ENCODE measurements at places on chromosomes 3 and 15.

GRCh38 chr15:59313641-59314332 lies 58.9 kb downstream of the MYO1E start:
- DNase-seq, result no peak

DNA sequence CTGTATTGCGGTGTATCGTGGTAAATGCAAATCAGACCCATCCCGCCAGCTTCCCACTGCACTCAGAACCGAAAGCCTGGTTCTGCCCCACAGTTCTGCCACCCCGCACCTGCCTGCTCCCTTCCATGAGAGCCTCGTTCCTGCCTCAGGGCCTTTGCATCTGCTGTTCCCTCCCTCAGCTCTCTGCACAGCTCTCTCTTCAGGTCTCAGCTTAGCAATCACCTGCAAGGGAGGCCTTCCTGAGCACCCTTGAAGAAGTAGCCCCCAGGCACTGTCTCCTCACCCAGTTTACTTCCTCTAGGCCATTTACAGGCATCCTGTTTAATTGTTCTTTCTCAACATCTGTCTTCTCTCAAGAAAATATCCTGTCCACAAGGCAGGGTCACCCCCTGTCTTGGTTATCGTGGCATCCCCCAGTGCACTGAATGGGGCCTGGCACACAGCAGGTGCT lies 13.3 kb upstream of the IQSEC1 start:
- no peak for DNase-seq

GRCh38 chr3:142523921-142524566 lies 54.5 kb downstream of the ATR start:
- DNase-seq, result no peak

DNA sequence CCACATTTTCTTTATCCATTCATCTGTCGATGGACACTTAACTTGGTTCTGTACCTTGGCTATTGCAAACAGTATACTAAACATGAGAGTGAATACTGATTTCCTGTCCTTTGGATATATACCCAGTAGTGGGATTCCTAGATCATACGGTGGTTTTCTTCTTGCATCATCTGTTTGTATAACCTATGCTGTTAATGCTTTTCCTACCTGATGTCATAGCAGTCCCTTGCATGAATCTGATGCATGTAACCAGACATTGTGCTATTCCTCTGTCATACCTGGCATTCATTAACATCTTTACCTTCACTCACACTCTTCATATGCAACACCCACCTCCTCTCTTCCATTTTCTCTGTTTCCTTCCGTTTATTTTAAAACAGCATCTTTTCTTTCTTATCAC lies 185.2 kb downstream of the KLHL25 start:
- DNase-seq, result peak; percentile 24

- DNase-seq, result peak; percentile 50
These were observed 91.7 kb upstream of the PDZRN3 start for GRCh38 chr3:73716418-73716817.

Measured in ELR (cell line).